Activated CD8-positive, alpha-beta T cell treated with anti-CD3 and anti-CD28 coated beads, Interleukin-2, amount 10 ng/mL, durations not matched to agents 7 days and 5 days (primary cell): ENCODE measurements at places on chromosomes 3 and 15. TPM values are rescaled to one million over a fixed set of nuclear protein-coding genes. Genes with fewer than 3 reads are reported as not detected.

DNA sequence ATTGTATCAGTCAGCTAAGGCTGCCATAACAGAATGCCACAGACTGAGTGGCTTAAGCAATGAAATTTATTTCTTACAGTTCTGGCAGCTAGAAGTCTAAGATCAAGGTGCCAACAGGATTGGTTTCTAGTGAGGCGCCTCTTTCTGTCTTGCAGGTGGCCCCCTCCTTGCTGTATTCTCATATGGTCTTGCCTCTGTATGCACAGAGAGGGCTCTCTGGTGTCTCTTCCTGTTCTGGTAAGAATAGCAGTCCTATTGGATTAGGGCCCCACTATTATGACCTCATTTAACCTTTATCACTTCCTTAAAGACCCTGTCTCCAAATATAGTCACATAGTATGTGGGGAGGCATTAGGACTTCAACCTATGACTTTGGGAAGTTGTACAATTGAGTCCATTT is 253.9 kb downstream of the EDEM1 start:
- no peak for DNase-seq

- no peak for DNase-seq
Measured at GRCh38 chr15:69947394-69947793, 150.3 kb downstream of the TLE3 start.

DNA sequence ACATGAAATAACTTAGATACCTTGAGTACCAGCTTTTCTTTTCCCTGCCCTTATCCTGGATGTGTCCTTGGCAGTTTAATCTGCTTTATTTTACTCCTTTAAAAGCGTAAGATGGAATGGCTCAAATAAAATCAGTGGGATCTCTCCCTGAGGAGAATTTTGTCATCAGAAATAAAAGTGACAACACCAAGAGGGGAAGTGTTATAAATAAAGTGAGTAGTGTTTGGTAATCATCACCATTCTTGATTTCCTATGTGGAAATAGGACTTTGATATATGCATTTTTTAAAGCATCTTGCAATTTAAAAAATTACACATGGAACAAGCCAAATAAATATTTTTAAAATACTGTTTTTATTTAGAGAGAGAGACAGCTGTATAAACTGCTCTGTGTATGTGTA is 76.5 kb downstream of the MBNL1 start:
- DNase-seq: no peak

- DNase-seq: no peak
Measured at GRCh38 chr3:192685801-192686200, 41.5 kb downstream of the FGF12 start.

DNA sequence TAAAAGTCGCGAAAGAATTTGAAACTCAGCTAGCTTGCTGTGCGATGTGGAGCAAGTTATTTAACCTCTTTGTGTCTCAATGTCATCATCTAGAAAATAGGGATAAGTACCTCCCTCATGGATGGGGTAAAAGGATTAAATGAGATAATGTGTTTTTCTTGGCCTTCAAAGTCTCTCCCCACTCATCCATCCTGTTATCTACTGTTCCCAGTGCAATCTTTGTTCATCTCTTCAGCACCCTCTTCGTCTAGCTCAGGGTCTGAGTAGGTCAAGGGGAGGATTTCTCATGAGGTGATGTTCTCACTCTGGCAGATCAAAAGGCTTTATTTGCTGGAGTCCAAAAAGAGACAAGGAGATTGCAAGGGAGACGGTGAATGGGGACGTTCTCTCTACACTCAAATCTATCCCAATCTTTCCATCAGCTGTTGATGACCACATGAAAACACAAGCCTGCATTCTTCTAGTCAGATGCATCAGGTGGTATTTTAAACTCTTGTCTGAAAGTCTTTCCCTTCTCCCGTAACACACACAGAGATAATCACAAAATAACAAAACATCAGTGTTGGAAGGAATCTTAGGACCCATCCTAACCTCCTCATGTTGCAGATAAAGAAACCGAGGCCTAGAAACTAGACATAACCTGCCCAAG is 1.3 kb downstream of the MESD start:
- DNase-seq: no peak

GRCh38 chr15:82966671-82967071 is 14.2 kb upstream of the HOMER2 start:
- DNase-seq: peak; percentile 62

DNA sequence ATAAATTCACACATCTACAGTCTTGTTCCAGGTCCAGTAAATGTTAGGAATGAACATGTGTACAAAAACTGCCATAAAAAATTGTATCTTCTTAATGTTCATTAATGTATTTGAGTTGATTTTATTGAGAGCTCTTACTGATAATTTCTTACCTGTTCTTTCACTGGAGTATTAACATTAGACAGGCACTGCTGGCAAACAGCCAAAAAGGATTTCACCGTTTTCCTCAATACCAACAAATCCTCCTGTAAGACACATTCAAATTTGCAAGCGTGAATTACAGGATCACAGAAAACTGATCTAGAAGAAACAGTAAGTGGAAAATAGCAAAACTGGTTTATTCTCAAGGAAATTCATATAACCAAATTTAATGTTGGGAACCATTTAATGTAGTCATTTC is 127.4 kb downstream of the PCCB start:
- no peak for DNase-seq

- no peak for DNase-seq
Measured at GRCh38 chr3:133135306-133135705, 97.1 kb downstream of the TMEM108 start.

DNA sequence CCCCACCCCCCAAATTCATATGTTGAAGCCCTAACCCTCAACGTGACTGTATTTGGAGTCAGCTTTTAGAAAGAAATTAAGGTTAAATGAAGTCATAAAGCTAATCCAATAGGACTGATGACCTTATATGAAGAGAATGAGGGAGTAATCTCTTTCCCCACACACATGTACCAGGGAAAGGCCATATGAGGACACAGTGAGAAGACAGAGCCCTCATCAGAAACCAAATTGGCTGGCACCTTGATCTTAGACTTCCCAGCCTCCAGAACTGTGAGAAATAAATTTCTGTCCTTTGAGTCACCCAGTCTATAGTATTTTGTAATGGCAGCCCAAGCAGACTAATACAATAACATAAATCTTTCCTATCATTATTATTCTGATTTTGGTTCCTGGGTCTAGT is 194.7 kb upstream of the NANOGP8 start:
- no peak for DNase-seq

GRCh38 chr15:70189826-70190695 is 92.3 kb upstream of the TLE3 start:
- DNase-seq: no peak

DNA sequence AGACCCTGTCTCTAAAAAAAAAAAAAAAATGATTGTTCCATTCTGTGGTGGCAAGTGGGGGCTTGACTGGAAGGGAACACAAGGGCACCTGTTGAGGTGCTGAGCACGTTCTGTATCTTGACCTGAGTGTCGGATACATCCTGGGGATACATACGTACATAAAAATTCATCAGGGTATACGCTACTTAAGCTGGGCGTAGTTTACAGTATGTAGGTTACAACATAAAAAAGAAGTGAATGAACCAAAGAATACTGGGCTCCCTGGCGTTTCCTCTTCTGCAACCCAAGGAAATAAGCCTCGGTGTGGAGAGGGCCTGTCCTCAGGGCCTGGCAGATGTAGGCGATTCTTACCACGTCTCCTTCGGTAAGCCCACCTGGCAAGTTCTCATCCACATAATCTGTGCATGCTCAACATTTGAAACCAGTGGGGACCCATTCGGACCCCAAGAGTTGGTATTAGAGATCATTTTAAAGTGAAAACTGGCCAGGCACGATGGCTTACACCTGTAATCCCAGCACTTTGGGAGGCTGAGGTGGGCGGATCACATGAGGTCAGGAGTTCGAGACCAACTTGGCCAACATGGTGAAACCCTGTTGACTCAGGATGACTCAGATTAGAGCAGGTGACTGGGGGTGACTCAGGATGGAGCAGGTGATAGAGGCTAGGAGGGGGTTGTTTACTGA is 5.1 kb upstream of the MUC20 start:
- DNase-seq: no peak

- DNase-seq: no peak
Measured at GRCh38 chr3:25520926-25521559, 93.0 kb downstream of the RARB start.

DNA sequence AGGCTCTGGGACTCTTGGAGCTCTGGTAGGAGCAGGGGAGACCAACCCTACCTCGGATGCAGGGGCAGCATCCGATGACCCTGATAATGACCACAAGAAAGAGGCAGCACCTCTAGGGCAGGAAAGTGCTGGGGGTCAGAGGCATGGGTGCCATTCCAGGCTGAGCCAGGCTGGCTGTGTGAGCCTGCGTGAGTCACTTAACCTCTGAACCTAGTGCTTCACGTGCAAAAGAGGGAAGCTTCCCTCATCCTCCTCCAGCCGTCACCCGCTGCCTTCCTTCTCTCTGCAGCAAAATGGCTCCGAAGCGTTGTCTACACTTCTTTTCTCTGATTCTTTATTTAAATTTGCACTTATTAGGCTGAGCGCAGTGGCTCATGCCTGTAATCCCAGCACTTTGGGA is 35.5 kb downstream of the ZDHHC19 start:
- DNase-seq: no peak

DNA sequence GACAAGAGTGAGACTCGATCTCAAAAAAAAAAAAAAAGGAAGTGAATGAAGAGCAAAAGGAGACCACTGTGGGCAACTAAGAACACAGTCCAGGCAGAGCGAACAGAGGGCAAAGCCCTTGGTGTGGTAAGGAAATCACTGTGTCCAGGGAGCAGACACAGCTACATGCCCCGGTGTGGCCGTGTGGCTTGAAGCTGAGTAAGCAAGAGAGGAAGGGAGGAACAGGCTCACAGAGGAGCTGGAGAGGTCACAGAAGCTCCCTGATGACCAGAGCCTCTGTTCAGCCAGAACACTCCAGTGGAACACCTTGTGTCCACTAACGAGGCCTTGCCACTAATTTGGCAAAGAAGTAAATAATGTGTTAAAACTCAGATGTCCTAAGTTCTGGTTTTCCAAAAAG is 60.6 kb upstream of the GATA2 start:
- DNase-seq: no peak

- DNase-seq: no peak
Measured at GRCh38 chr3:28042707-28043106, 198.7 kb upstream of the CMC1 start.

DNA sequence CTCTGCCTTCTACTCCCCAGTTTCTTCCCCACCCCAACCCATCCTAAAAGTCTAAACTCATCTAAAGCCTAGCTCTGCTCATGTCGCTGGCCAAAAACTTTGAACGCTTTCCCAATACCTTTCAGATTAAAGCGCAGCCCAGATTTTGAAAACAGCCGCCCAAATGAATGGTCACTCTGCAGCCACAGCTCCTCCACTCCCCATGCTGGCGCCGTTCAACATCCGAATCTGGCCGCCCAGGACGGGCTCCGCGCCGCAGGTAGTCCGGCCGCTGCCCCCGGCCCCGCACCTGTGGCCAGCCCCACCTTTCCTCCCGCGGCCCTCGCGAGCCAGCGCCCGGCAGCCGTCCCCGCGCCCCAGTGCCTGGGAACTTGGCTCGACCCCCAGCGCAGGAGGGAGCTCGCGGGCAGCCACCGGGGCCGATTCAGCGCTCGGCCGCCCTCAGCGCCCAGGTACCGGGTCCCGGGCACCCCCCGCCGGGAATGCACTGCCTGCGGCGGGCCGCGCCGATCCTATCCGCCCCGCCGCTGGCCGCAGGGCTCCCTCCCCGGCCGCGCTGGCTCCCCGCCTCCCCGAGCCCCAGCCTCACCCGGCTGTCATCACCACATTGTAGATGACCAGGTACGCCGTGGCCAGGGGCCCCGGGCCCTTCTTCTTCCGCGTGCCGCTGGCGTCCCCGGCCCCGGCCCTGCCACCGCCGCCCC is 417 bp downstream of the HACD2 start:
- peak; percentile 43 for DNase-seq

- peak; percentile 60 for DNase-seq
Measured at GRCh38 chr15:60326824-60327654, 70.7 kb downstream of the ANXA2 start.

- DNase-seq: no peak
Measured at GRCh38 chr3:184486614-184487013, 75.0 kb upstream of the EPHB3 start.

DNA sequence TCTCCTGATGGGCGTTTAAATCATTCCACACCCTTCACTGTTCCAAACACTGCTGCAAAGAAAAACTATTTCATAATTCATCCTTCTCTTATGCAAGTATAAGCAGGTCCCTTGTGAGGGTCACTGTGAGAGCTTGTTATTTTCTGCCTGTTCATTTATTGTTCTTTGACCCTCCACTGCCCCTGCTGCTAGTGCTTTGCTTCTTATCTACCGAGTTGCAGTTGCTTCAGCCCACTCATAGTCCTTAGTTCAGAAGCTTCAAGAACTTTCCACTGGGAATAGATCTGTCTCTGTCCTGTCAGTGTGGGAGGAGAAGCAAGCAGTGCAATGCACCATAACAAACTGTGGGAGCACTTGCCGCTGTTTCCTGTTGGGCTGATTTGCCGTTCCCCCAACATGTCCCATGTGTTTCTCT is 39.8 kb downstream of the RIOX2 start:
- DNase-seq: no peak

GRCh38 chr15:56723787-56724186 is 9.5 kb downstream of the ZNF280D start:
- DNase-seq: no peak

DNA sequence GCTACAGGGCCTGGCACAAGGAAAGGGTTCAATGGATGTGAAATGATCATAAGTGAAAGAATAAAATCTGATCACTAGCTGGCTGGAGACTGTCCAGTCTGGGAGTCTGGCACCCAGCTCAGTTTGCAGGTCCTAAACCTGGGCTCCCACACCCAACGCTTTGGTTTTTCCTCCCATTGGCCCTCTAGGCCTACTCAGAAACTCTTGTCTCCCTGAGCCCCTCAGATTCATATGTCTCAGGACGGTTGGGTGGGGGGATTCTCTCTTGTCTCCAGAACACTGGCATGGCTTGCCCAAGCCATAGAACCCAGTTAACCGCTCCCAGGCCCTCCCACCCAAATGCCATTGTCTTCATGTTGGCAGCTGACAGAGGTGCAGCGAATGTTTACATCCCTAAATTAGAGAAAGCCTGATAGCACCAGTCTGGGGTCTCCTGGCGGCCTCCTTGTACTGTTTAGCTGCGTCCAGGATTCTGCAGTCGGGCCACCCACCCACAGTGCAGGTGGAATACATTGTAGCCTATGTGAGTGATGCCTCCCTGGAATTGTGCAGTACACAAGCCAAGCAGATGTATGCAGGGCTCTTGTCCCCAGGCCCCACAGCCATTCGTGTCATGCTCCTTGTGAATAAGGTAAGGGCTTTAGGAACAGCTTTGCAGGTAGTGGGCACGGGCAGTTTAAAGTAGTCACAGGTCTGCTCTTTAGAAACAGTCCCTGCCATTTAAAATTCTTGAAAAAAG is 266.3 kb downstream of the XXYLT1 start:
- DNase-seq: no peak

- no peak for DNase-seq
Measured at GRCh38 chr15:34760909-34761308, 6.1 kb upstream of the GJD2 start.

GRCh38 chr3:117873249-117873600 is 1161.4 kb downstream of the IGSF11 start:
- no peak for DNase-seq

GRCh38 chr3:121592856-121593702 is at the start of gene FBXO40:
FBXO40 (plus strand) TSS chr3:121593379; CDS start chr3:121620576, 27,197 bp downstream.
- DNase-seq: no peak

GRCh38 chr3:101840066-101840465 is 9.2 kb upstream of the NFKBIZ start:
- DNase-seq: no peak

The XIRP1 gene
- not detected for total RNA-seq

The MST1R gene
- 3.2 TPM for total RNA-seq

The IL17RC gene
- total RNA-seq: 0.42 TPM

The VPS8 gene
- total RNA-seq: 51.8 TPM

The DHFR2 gene
- total RNA-seq: 8.1 TPM

The TTC21A gene
- total RNA-seq: 0.97 TPM

The MGLL gene
- 2.2 TPM for total RNA-seq

The SI gene
- total RNA-seq: not detected

The WNT7A gene
- total RNA-seq: not detected
